ENCODE measurements at places on chromosomes 2 and 18.

DNA sequence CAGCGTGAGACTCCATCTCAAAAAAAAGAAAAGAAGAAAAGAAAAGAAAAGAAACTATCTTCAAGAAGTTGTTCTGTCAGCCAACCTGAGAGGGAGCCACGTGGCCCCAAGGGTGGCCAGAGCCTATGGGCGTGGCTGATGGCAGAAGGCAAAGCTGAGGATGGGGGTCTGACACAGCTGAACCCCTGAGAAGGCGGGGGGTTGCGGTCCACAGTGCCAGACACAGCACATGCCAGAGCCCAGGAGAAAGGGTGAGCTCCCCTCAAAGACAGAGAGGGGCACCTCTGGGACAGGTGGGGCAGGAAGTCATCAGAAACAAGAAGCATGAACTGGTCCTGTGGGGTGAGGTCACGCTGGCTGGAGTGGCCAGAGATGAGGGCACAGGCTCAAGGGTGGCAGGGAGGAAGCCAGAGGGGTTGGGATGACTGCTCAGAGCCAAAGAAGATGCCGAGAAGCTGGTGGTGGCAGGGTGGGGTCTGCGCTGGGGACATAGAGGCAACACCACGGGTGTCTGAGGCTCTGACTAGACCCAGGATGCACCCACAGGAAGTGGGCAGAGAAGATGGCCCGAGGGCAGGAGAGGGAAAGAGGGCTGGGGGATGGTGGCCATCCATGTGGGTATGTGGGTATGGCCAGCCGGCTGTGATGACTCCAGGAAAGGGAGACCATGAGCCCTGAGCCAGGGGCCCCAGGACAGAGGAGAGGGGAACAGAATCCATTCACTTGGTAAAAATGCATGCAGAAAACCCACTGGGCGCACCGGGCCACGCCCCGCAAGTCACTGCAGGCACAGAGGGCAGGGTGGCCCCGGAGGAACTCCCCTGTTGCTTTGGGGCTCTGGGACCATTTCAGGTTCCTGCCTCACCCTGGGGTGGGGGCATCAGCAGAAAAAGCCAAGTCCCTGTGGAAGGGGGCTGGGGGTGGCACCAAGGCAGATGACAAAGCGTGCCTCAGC, 8.4 kb downstream of the KIF1A start:
- no peak for DNase-seq

DNA sequence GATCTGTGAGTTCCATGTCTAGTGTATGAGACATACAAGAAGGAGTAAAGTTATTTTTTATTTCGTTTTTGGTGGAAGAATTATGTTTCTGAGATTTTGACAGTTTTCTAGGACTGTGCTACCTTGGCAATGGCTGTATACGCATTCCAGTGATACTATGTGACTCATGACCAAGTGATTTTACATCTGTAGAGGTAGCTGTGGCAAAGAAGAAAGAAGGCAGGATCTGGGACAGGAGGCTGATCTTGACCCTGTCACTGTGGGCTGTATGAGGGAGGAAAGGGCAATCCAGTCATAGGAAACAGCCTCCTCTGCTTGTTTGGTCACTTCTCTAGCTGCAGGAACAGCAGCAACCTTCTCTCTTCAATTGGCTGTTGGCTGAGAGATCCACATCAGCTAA, 44.0 kb upstream of the PDCL3 start:
- no peak for DNase-seq

GRCh38 chr18:37280701-37281393, 284.8 kb downstream of the CELF4 start:
- no peak for DNase-seq

DNA sequence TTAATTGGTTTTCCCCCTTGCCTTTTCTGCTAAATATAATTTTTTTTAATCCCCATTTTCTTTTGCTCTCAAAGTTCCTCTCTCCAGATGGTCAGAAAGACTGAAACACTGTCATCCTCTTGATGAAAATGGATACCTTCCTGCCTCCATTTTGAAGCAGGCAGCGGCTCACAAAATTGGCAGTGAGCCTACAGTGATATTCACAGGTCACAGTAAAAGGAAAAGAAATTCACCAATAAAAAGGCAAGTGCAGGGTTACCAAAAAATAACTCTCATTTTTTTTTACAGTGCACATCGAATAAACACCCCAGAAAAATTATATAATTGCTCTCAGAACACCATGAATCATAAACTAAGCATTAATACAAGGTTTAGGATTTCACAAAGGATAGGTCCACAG, 307.5 kb downstream of the TCF4 start:
- no peak for DNase-seq

DNA sequence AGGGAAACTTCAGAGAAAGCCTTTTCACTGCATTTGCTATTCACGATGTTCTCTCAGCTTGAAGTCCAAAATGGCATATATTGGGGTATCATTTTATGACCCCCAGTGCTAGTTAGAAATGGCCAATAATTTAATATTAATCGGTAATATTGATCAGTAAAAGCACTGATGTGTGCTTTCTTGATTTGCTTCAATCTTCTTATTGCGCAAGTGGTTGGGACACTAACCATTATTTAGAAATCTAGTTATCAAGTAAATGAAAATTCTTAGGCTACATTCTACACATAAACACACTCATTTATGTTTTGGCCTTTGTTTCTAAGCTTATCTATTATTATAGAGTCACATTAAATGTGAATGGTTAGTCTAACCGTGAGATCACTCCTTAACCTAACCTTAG, 49.7 kb upstream of the VWC2L start:
- no peak for DNase-seq

DNA sequence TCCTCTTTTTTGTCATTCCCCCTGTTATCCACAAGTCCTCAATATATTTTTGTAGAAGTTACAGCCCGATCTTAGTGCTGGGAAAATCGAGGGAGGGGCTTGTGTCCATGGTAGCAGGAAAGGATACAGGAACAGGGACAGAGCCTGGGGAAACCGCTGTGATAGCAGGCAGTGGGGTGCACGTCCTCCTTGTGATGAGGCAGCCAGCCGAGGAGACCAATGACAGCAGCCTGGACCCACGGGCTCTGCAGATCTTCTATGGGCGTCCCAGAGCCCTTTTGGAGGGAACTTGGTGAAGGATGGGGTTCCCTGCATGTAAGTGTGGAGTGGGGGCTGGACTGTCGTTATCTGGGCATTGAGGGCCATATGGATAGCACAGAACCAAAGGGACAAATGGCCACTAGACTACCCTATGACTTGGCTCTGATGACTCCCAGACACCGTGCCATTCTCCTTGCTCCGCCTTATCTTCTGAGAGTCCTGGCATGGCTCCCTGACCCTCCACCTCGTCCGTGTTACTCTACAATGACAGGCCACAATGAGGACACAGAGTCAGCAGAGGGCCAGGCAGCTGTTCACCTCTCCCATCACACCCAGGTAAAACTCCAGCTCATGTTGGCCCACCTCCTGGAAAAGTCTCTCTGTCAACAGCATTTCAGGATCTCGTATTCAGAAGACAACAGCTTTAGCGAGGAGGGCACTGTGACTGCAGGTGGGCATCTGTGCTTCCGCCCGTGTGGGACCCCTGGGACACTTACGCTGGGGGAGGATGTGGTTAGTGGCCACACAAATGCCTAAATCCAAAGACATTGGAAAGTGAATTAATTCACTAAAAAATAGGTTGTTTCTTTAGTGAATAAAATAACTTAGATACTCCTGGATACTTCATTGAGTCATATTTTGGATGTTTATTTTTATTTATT, 100.1 kb downstream of the VAPA start:
- DNase-seq: no peak

DNA sequence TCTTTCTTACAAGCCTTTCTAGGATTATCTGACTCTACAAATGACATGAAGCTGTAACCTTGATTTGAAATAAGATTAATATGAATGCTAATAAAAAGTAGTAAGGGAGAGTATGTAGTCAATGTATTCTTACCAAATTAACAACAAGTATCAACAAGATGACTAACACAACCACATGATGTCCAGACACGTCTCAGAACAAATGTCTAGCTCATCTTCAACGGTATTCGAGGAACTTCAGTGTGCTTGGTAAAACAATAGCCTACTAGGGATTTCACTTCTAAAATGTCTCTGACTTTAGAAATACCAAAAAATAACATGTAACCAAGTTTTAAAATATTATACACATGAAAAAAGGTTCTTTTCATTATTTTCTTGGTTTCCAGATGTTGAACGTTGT, 3.4 kb downstream of the HDLBP start:
- no peak for DNase-seq

GRCh38 chr2:110130757-110131156, 15.1 kb upstream of the MALL start:
- DNase-seq: no peak

GRCh38 chr2:186460465-186460864, 25.6 kb upstream of the ZC3H15 start:
- DNase-seq: no peak

- DNase-seq: no peak
These were observed 4.2 kb upstream of the CAPN14 start for GRCh38 chr2:31221544-31221943.

GRCh38 chr18:36352384-36352783, 54.9 kb downstream of the FHOD3 start:
- no peak for DNase-seq

GRCh38 chr18:24341361-24341760, 56.3 kb downstream of the OSBPL1A start:
- no peak for DNase-seq

GRCh38 chr2:2879781-2880180, 497.8 kb downstream of the EIPR1 start:
- DNase-seq: no peak

DNA sequence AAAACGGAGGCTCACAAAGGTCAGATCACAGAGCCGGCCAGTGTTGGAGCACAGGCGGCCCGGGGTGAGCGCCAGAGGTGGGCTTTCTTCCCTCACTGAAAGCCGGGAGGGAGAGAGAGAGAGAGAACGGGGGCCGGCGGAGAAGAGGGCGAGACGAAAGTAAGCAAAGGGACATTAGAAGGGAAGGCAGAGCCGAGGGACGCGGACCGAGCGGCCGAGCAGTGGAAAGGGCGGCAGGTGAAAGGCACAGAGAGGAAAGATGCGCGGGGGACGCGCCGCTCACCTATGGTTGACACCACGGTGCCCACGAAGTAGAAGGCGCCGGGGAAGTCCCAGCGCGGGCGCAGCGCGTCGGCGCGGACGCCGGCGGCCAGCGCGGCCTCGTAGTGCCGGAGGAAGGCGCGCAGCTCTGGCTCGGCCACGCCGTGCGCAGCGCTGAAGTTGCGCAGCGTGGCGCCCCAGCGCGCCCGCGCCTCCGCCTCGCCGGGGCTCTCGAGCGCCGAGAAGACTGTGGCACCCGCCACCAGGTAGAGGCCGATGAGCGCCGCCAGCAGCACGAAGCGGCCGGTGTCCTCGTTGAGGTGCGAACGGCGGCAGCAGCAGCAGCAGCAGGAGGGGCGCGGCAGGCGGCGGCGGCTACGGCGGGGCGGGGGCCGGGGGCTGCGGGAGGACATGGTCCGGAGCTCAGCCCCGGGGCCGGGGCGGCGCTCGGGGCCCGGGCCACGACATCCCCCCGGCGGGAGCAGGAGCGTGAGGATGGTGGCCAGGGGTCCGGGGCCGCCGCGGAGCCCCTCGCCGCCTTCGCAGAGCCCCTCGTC, 166.9 kb downstream of the MSH2 start:
- no peak for DNase-seq

- no peak for DNase-seq
These were observed 317.7 kb downstream of the LPIN1 start for GRCh38 chr2:12064153-12064552.

DNA sequence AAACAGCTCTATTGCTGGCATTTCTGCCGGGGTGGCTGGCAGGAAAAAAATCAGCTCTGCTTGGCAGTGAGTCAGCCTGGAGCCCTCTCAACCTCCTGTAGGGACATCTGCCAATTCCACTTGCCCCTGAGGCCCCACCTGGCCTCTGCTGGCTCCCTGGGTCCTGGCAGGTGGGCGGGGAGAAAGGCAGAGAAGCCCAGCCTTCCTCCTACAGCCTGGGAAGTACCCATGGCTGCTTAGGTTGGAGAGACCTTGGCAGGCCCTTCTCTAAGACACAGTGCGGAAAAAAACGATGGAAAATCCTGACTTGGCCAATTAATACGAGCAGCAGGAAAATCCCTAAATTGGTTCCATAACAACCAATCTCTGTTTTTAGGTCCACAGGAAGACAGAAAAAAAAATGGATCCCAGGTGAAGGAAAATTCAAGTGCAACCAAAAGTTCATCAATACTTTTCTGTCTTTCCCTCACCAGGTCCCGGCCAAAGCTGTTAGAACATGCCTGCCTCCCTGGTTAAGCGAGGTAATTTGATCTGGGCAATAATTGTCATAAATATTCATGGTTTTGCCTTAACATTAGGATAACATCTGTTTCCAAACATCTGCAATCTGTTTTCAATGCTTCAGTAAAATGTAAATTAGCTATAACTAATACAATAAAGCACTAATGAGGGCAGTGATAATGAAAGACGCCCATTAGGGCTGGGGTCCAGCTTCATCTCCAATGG, 245.9 kb downstream of the TFCP2L1 start:
- DNase-seq: no peak

DNA sequence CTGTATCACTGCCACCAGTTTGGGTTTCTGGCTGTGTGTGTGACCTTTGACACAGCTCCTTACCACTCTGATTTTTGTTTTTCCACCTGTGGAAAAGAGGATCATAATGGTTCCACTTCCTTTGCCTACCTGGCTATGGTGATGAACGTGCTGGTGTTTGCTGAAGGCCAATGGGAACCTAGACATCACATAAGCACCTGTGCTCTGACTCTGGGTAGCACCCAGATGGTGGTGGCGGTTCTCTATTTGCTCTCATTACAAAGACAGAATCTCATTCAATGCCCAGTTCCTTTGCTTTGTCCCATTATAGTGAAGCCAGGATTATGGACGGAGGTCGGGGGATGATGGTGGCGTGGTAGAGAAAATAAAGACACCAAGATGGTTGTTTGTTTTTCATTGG, 121.2 kb upstream of the GATA6 start:
- DNase-seq: no peak

GRCh38 chr2:64946769-64947247, 42.4 kb upstream of the SLC1A4 start:
- DNase-seq: no peak

DNA sequence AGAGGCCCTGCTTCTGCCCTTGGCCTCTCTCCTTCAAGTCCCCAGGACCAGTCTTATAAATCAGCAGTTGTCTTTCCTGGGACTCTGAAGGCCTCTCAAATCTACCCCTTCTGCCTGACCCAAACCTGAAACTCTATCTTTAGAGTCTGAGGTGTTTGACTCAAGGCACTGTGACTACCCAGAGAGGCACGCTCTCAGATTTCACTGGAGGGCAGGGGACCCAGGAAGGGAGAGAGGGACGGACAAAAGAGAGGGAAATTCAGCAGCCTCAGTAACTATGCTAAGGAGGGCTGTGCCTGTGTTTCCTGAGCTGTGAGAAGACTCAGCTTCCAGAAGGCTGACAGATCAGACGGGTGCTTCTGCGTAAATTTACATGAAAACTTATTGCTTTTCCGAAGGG, 217.8 kb downstream of the HAUS1 start:
- no peak for DNase-seq

GRCh38 chr2:81068144-81068543, 763.6 kb upstream of the LRRTM1 start:
- DNase-seq: no peak

DNA sequence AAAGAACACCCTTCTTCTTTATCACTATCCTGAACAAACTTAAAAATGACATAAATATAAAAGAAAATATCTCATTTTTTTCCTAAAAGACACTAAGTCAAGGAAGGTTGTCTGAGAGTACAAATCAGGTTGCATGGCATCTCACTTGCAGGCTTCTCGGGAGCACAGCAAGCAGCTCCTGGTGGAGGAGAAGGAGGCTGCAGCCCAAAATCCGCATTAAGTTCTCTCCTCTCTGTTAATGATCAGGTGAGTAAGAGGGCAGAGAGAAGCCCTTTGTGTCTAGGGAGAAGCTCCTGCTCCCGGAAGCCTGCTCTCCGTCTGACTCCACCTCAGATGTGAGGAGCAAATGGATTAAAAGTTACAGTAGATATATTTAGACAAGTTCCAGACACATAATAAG, 35.0 kb upstream of the DOK6 start:
- DNase-seq: no peak

All from activated CD4-positive, CD25-positive, alpha-beta regulatory T cell (primary cell).